ENCODE measurements at places on chromosomes 2 and 18.

DNA sequence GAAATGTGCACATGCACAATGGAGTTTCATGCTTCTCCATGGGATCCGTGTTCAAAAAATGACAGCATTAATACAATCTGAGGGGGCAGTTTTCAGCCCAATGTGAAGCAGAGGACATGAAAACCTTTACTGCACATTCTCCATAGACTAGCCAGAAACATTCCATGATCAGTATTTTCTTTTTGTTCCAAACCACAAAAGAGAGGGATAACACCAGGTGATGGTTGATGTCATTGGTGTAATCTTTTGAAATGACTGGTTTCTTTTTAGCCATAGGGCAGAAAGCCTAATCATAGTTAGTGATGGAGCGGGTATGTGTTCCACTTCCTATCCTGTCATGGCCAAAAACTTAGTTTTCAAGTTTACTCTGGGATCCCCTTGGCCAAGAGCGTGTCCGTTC lies 1.8 kb upstream of the KYNU start:
- no peak for DNase-seq

DNA sequence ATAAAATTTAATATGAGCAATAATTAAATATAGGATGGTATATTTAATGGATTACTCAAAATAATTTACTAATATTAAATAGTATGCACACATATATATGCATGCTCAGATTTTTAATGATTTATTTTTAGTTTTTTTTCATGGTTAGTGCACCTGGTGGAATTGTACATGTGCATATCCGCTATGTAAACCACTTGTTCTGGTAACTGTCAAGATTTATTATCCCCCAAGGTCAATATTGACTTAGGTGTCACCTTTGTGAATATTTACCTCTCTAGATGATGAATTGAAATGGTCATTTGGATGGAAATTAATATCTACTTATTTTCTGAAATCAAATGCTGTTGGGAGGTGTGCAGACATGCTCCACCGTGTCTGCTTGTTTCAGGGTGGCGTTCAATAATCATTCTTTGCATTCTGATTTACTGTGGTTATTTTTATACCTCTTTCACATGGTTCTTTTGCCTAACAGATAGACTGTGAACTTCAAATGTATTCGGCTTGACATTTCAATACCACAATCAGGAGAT lies 14.7 kb downstream of the CNTNAP5 start:
- DNase-seq: no peak

- DNase-seq: no peak
Observed at GRCh38 chr2:172248785-172249187, 146.1 kb upstream of the DLX2 start.

GRCh38 chr2:12883906-12884305 lies 167.2 kb downstream of the TRIB2 start:
- DNase-seq: no peak

GRCh38 chr2:203743441-203743981 lies 37.1 kb downstream of the CD28 start:
- no peak for DNase-seq

GRCh38 chr2:239569401-239570090 lies 168.7 kb upstream of the HDAC4 start:
- no peak for DNase-seq

- DNase-seq: no peak
Observed at GRCh38 chr2:198326431-198326830, 522.0 kb downstream of the PLCL1 start.

DNA sequence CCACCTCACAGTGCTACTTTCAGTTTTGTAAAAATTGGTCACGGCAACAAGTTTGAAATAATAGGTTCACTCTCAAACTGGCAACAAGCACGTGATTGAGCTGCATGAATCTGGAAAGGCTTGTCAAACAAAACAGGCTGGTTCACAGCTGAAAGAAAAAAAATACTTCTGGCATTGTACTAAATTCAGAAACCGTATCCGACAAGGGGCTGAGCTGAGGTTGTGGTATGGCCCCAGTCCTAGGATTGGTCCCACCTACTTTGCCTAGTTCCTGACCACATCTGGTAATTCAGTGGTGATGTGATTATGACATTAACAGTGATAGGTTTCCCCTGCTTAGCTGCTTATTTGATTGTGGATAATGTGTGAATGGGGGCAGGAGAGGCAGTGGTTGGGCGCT lies 326.5 kb upstream of the THUMPD2 start:
- no peak for DNase-seq

DNA sequence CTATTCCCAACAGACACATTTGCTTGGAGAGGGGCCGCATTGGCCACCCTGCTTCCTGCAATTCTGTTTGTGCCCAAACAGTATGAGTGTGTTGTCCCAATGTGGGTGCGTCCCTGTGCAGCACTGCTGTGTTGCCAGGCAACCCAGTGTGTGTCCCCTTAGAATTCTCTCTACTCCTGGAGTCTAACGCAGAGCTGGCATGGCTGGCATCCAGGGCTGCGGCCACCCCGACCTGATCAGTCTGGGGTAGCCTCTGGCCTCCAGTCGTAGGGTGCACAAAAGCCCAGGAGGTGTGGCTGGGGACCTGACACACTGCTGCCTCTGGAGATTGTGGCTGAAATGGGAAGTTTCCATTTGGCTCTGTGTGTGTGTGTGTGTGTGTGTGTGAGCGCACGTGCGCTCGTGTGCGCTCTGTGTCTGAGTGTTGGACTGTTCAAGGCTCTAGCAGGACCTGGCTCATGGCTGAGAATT lies 48.0 kb downstream of the TEX44 start:
- no peak for DNase-seq

- DNase-seq: peak; percentile 34
Observed at GRCh38 chr18:25164848-25165811, 186.8 kb downstream of the ZNF521 start.

DNA sequence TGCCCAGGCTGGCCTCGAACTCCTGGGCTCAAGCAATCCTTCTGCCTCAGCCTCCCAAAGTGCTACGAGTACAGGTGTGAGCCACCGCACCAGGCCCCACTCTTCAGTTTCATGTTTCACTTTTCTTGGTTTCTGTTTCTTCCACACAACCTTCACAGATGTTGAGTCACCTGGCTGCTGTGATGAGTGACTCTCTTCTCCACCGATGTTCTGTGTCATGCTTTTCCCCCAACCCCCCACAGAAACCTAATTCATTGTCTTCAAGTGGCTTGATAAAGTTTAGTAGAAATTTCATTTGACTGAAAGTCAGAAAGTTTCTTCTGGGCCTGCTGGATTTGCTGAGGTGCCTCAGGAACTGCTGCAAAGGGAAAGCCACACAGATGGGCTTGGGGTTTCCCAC lies 78.5 kb downstream of the SPHKAP start:
- DNase-seq: no peak

DNA sequence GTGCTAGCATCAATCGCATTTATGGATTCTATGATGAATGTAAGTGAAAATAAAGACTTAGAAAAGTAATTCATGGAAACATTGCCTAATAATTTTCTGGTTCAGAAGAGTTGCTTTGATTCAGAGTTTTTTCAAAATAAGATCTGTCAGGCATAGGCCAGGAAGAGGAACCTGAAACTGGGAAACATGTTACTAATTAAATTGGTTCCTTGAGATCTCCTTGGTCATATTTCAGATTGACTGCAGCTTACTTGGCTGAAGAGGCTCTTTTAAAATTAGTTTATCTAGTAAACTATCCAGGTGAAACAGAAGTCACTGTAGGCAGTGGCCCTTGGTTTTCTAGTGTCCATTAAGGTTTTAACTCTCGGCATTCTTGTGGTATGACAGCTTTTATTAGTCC lies 27.4 kb downstream of the PPP1CB start:
- no peak for DNase-seq

- DNase-seq: no peak
Observed at GRCh38 chr2:20159411-20160070, 65.4 kb downstream of the SDC1 start.

DNA sequence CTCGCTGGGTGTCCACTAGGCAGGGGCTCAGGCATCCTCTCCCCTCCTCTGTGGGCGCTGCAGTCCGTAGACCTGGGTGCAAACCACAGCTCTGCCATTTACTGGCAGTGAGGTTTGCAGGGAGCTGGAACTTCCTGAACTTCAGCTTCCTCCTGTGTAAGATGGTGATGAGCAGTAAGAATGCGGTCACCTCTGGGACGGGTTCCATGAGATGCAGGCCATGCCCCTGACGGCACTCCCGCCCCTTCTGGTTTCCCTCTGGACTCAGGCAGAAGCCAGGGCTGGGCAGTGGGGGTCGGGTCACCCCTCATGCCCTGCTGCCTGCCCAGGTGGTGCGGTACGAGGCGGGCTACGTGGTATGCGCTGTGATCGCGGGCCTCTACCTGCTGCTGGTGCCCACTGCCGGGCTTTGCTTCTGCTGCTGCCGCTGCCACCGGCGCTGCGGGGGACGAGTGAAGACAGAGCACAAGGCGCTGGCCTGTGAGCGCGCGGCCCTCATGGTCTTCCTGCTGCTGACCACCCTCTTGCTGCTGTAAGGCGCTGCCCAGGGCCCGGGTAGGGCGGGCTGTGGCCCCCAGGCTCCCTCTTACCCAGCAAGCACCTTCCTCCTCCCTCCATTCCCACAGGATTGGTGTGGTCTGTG lies 1.5 kb downstream of the PROM2 start:
- no peak for DNase-seq

DNA sequence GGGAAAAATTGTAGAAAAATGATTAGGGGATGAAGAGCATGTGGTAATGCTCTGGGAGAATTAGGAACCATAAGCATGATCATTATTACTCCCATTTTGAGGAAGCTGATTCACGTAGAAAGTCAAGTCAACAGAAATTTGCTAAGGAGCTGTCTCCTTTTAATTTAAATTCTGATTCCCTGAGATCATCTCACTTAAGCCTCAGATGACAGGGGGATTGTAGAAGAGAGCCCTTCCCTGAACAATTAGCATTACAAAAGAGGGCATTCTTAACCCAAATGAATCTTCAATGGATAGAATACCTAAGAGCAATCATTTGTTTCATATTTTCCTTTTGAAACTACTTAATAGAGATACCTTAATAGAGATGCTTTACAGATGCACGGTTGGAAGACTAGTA lies 267.9 kb downstream of the NYAP2 start:
- no peak for DNase-seq

- no peak for DNase-seq
Observed at GRCh38 chr2:174322149-174322548, 12.6 kb upstream of the SP9 start.

DNA sequence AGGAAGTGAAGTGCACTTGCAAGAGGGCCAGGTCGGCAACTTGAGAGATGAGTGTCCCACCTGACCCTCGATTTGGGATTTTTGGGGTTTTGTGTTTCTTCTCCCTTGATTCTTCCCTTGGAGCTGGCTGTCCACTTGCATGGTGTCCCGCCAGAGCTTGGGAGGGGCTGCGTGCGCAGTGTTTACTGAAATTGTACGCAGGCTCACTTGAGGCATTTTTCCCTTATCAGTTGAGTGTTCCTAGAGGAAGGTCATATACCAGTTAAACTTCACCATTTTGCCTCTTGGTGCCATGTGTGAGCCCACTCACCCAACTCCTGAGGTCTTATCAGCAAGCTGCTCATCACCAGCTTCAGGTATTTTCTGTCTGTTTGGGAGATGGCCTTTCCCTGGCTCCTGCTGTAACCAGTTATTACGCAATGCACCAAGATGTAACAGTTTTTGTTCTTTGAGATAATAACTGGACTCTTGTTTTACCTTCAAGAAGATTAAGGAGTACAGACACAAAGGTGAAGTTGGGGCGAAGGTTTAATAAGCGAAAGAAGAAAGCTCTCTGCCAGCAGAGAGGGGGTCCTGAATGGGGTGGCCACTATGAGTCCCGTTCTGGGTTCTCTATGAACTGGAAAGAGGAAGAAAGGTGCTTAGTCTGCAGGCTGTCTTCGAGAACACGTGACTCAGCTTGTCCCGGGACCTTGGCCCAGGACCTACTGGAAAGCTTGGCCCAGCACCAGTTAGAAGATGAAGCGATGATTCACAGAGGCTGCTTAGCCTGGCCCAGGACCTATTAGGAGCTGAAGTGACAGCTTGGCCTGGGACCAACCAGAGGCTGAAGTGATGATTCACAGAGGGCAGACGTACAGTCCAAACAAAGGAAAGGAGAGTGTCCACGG lies 21.5 kb upstream of the TXNL4A start:
- peak; percentile 74 for DNase-seq

DNA sequence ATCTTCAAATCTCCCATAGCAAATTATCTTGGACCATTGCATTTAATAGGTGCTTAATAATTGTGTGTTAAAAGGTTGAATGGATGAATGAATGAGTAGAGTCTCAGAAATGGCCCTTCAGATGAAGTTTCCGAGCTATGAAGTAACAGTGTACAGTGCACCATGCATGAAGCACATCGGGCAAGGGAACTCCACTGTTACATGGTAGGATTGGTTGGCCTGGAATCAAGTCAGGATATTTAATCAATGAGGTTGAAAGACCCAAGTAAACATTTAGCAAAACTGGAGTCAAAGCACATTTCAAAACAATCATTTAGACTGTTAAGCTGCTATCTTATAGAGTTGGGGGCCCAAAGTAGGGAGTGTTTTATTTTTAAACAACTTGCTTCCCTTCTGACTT lies 80.0 kb downstream of the APOB start:
- DNase-seq: no peak

DNA sequence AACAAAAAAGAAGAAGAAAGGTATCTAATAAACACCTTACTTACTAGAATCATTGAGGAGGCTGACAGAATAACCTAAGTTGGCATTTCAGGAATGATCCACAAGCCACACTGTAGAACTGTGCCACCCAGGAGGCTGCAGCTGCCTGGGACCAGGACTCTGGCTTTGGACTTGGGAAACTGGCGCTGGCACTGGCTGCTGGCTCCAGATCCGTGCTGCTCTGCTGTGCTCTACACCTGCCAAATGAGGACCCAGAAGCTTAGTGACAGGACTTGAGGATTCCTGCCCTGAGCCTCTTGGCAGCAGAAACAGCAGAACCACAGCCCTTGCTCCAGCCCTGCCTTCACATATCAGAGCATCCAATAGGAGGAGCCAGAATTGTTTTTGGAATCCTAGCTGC lies 113.5 kb downstream of the CABLES1 start:
- no peak for DNase-seq

DNA sequence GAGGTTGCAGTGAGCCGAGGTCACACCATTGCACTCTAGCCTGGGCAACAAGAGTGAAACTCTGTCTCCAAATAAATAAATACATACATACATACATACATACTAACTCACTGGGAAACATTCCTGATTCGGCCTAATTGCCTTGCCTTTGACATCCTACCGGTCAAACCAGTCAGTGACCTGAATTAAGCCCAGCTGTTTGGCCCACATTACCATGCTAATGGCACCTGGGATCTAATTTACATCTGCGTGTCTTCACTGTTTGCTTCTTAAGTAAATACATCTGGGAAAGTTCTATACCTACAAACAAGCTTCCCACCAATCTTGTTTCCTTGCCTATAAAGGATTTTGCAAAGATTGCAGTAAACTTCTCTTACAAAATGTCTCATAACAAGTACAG lies 230.2 kb upstream of the ZC3H15 start:
- DNase-seq: no peak

GRCh38 chr2:129699781-129700573 lies 279.5 kb upstream of the RAB6C start:
- DNase-seq: no peak

DNA sequence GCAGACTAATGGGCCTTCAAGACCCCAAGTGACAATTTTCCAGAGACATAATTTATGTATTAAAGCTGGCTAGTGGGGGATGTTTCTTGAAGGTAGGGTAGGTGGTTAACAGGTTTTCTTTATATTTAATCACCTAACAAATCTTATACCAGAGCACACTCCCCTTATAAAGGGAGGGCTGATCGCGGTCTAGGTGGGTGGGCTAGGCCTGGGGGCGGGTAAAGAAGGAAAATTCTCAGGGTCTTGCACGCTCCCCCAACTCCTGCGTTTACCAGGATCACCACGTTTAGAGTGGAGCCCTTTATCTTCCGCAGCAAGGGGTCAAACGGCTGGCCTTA lies 19.9 kb upstream of the CXXC1 start:
- DNase-seq: no peak
